ENCODE measurements at places on chromosomes 2 and 18.

DNA sequence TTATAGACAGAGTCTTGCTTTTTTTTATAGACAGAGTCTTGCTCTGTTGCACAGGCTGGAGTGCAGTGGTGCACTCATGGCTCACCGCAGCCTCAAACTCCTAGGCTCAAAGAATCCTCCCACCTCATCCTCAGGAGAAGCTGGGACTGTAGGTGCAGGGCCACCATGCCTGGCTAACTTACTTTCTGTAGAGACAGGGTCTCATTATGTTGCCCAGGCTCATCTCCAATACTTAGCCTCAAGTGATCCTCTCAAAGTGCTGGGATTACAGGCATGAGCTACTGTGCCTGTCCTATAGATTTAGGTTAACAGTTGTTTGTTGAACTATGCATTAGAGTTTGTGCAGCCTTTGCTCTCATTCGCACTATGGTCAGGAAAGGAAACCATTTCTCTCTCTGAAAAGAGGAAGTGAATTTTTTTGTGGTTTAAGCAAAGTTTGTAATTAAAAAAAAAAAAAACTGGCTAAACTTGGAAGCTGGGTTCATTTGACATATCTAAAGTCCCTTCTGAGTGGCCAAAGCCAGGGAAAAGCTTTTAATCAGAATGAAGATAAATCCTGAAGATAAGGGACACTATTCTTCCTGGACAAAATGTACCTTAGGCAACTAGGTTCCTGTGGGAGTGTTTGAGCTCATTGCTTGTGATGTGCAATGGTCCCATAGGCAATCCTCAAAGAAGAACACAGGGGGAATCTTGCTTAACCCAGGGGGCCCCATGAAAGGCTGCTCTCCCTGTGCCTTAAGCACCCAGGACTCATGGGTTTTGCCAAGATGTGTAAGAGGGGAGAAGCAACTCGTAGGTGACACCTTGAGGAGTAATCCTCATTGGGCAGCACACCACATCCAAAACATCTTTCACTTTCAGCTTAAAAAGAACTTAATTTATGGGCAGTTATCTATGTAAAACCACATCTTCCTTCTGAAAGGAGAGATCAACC lies 201.7 kb downstream of the MREG start:
- DNase-seq: no peak

DNA sequence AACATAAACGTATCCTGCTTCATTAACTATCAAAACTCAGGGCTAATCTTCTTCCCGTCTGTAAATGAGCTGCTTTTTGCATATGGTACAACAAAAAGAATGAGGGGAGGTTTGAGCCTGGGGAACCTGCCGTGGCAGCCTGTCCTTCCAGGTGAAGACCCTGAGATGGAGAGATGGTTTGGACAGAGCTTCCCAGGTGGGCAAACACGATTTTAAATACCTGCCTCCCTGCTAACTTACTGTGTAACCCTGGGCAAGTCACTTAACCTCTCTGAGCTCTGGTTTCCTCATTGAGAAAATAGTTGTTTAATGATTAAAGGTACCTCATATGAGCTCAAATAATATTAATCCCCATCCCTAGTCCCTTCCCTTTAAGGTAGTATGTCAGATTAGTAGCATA lies 9.0 kb downstream of the EMX1 start:
- DNase-seq: no peak

DNA sequence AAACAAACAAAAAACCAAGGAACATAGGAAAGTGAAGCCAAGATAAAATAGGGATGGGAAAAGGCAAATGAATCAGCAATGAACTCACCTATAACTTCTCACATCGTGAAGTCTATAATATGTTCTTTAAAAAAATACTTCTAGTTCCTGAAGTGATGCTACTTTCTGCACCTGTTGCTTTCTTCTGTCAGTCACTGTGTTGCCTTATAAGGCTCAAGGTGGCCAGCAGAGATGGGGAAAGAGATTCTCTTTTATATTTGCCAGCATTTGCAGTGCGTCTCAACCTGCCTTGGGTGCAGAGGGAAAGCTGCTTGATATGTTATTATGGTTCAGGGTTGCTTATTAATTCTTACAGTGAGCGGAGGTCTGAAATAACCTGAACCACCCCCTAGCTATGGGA lies 14.0 kb downstream of the QPCT start:
- DNase-seq: no peak

- peak; percentile 65 for DNase-seq
These were observed 94.2 kb upstream of the DLX2 start for GRCh38 chr2:172196768-172197431.

- DNase-seq: no peak
These were observed 110.7 kb upstream of the HAAO start for GRCh38 chr2:42902939-42903709.

DNA sequence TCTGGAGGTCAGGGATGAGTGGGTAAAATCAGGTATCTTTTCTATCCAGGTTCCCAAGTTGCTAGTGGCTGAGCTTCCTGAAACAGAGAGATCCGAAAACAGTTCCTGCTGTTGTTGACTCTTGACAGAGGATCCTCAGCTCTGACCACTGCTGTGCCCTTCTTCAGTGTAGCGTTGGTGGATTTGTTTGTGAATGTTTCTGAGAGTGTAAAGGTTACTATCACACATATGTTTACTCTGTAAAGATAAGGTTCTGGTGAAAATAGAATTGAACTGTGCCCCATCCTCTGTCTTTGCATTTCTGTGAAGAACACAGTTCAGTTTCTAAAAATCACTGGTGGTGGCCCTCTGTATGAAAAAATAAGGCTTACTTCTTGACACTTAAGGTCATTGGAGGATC lies 119.8 kb downstream of the LDLRAD4 start:
- DNase-seq: no peak

DNA sequence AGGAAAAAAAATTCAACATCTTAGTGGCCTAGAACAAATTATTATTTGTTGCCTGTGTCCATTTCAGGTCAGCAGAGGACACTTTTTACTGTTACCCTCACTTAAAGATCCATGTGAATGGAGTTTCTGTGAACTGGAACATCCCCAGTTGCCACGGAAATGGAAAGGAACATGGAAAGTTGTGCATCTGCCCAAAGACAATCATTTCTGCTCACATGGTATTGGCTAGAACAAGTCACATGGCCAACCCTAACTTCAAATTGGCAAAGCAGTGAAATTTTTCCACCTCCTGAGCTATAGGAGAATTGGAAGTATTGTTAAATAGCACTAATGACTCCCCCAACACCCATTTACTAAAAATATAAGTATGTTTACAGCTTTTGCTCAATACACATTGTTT lies 71.2 kb upstream of the CCBE1 start:
- no peak for DNase-seq

GRCh38 chr2:39512434-39512935 lies 75.4 kb upstream of the MAP4K3 start:
- no peak for DNase-seq

GRCh38 chr2:126627643-126628042 lies 28.3 kb upstream of the GYPC start:
- no peak for DNase-seq
